WTC11 (cell line): ENCODE measurements at places on chromosomes 12 and 14.

DNA sequence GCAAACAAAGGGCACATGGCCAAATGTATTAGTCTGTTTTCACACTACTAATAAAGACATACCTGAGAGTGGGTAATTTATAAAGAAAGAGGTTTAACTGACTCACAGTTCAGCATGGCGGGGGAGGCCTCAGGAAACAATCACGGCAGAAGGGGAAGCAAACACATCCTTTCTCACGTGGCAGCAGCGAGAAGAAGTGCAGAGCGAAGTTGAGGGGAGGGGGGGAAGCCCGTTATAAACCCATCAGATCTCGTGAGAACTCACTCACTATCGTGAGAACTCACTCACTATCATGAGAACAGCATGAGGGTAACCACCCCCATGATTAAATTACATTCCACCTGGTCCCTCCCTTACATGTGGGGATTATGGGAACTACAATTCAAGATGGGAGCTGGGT, 66.1 kb downstream of the ST8SIA1 start:
- no peak for DNase-seq

DNA sequence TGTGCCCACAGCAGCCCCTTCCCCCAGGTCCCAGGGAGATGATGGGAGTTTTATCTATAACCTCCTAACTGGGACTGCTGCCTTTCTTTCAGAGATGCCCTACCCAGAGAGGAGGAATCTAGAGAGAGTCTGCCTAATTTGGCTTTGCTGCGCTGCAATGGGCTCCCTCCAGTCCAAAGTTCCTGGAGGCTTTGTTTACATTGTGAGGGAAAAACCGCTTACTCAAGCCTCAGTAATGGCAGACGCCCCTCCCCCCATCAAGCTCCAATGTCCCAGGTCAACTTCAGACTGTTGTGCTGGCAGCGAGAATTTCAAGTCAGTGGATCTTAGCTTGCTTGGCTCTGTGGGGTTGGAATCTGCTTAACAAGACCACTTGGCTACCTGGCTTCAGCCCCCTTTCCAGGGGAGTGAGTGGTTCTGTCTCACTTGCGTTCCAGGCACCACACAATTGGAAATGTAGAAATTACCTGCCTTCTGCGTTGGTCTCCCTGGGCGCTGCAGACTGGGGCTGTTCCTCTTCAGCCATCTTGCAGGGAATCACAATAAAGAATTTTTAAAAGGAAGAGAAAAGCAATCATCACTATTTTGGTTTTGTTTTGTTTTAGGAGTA, 262.5 kb downstream of the FOXG1 start:
- DNase-seq, result peak; percentile 60

DNA sequence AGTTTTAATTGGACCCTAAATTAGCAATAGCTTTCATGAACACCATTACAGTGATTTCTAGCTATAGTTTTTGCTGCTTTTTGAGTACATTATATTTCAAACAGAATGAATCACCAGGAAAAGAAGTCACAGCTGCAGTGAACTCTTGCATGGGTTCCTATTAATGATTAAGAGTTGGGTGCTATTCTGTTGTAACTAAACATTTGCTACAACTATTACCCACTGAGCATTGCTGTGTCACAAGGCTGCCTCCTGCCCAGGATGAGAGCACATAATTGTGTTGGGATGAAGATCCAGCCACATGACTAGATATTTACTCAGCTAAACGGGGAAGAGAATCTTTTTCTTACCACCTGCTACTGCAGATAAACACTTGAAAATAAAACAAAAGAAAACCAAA, 152.7 kb downstream of the GXYLT1 start:
- DNase-seq, result no peak

- no peak for DNase-seq
These were observed 332.2 kb downstream of the DUSP6 start for GRCh38 chr12:89020121-89020480.

GRCh38 chr14:83816761-83817160, 1713.2 kb upstream of the FLRT2 start:
- no peak for DNase-seq

DNA sequence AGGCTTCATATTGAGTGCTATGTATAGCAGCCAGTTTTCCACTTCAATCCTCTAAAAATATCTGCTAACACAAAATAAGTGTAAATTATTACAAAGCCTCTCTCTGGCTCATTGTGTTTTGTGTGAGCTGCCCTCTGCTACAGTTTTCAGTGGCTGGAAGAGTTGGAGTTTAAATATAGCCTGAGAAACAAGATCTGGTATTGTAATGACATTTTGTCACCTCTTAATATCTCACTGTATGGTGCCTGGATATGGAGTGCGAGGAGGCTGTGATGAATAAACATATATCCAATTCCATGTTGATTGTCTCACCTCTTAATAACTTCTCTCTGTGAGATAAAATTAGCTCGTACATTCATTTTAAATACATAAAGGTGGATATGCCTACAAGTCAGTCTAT, 269.7 kb downstream of the FLRT2 start:
- no peak for DNase-seq

DNA sequence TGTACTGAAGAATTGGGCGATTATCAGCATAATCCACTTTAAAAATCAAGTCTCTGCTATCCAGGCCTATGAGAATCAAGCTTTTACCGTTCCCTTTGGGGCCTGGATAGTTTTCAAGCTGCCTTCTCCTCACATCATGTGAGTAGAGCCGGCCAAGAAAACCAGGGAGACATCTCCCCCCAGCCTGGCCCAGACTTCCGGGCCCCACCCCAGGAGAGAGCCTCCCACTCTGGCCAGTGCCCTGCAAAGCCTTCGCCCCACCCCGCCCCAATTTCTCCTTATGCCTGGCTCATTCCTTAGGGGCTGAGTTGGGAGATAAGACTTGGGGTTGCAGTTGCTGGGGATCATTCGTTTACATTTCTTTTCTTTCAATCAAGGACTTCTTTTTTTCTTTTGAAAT, 1.4 kb upstream of the TMEM132C start:
- DNase-seq, result no peak

DNA sequence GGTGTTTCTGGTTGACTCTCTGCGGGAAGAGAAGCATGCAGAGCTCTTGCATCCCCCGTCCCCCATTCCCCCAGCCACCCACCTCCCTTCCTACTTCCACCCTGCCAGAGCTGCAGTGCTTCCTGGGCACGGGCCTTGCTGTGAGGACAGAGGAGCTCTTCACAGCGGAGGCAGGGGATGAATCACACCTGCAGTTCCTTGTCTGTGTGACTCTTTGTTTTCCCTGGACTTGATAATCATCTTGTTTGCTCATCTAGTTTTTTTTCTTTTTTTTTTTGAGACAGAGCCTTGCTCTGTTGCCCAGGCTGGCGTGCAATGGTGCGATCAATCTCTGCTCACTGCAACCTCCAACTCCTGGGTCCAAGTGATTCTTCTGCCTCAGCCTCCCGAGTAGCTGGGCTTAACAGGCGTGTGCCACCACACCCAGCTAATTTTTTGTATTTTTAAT, 27.8 kb downstream of the ANKRD9 start:
- DNase-seq, result no peak

GRCh38 chr12:132327336-132328171, 1.8 kb downstream of the GALNT9 start:
- no peak for DNase-seq

GRCh38 chr12:4089956-4090355, 183.6 kb upstream of the CCND2 start:
- DNase-seq, result no peak

- DNase-seq, result no peak
These were observed 56.6 kb downstream of the WDR20 start for GRCh38 chr14:102196039-102196901.

GRCh38 chr14:70821584-70822529, 12.5 kb upstream of the MAP3K9 start:
- peak; percentile 60 for DNase-seq

GRCh38 chr12:117749431-117749830, 219.4 kb downstream of the KSR2 start:
- DNase-seq, result no peak

- no peak for DNase-seq
These were observed 26.6 kb upstream of the CLMN start for GRCh38 chr14:95346266-95346665.

GRCh38 chr14:22556021-22556989, 32.7 kb downstream of the DAD1 start:
- DNase-seq, result no peak

GRCh38 chr12:84329938-84330337, 582.7 kb downstream of the SLC6A15 start:
- DNase-seq, result no peak

DNA sequence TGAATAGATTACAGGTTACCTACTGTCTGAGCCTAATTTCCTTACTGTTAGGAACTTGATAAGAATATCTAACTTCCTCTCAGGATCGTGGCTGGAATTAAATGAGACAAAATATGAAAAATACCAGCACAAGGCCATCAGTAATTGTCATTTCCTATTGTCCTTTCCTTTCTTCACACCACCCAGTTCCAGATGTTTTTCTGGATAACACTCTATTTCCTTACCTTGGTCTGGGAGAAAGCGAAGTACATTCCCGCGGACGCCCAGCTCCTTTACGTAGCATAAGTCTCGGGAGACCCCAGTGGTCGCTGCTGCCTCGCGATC, 376 bp downstream of the GDF3 start:
- no peak for DNase-seq

GRCh38 chr14:79248126-79248525, 963.2 kb downstream of the DIO2 start:
- no peak for DNase-seq

- DNase-seq, result no peak
These were observed 56.5 kb upstream of the RIN3 start for GRCh38 chr14:92457016-92457565.

DNA sequence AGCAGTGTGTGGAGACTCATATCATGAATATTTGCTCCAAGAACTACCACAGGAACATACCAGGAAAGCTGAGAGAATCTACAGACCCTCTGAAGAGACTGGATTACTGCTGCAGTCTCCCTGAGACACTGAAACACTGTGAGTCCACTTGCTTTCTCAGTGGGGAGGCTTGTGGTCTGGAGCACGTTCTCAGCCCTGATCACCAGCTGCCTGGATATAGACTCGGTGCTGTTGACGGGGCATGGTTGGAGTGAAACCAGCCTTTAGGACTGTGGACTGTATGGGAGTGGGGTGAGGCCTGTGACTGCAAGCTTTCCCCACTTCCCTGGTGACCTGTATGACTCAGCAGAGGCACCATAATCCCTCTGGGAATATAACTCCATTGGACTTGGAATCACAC, 525.8 kb upstream of the FBXO33 start:
- no peak for DNase-seq

DNA sequence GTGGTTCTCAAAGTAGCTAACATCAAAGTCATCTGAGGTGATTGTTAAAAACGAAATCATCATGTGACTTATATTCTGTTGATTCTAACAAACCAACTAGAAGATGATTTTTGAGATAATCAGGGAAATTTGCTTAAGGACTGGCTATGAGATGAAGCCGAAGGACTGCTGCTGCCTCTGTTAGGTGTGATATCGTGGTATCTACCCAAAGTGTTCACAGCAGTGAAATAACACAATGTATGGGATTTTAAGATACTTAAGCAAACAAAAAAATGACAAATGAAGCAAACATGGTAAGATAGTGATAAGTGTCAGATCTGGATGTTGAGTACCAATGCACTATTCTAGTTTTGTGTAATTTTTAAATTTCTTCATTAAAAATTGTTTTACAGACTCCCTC, 59.1 kb downstream of the GXYLT1 start:
- DNase-seq, result no peak

DNA sequence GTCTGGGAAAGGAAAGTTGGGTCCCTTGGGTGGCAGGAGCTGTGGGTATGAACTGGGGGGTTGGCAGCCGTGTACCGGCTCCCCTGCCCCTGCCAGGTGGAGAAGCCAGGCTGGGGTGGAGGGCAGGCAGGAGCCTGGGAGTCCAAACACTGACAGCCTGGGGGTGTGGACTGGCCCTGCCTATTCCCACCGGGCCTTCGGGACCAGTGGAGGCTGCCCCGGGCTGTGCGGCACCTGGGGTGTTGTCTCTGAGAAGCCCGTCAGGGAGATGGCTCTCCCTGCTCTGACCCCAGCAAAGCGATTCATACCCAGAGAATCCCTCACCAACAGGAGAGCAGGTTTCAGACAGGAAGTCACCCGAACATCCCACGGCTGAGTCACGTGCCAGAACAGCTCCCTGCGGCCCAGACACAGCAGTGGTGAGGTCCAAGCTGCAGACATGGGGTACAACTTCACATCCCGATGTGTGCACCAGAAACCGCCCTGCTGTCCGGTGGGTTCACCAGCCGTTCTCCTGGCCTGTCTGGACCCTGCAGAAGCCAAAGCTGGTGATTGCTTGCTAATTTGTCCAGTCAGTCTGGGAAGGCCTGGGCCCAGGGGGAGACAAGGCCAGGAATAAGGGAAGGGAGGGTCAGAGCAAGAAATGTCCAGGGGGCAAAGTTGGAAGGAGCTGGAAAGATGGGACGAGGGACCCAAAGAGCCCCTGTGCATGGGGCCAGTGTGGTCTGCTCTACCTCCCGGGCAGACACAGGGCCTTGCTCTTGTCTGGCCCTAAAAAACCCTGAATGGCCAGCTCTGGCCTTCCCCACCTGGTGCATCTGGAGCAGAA, 2.1 kb upstream of the GPR132 start:
- DNase-seq, result no peak

GRCh38 chr14:39434401-39434800, 2.2 kb upstream of the FBXO33 start:
- DNase-seq, result no peak

DNA sequence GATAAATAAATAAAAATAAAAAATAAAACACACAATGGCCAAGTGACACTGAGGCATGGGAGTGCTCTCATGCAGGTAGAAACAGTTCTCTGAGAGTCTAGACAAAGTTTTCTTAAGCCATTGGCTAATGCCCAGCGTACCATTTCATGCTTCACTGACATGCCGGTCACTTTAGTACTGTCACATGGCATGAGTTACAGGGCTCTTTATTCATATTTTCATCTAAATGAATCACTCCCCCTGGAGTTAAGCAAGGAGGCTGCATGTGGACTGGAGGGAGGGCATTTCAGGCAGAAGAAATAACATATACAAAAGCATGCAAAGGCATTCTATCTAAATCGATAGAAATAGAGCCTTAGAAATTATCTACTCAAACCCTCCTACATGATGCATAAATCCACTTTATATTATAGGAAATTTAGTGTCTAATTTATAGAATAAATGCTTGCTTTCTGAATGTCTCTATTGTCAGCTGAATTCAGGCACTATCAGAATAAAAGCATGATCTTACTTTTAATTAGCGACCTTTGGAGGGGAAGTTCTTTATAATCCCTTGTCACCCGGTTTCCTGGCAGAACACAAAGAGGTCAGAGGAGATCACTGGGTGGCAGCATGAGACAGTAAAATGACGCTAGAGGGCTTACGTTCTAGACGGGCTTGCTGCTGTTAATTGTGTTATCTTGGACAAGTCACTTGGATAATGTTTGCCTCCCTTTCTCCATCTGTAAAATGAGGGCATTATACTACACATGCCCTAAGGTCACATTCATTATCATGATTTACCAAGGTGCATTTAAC, 17.5 kb downstream of the DYRK4 start:
- no peak for DNase-seq

GRCh38 chr12:111636209-111636945, 37.3 kb upstream of the ATXN2 start:
- DNase-seq, result peak; percentile 68

- no peak for DNase-seq
These were observed 2.1 kb upstream of the RABGGTA start for GRCh38 chr14:24273422-24273998.

GRCh38 chr14:77265561-77266335, 5.3 kb downstream of the NGB start:
- no peak for DNase-seq
